ENCODE measurements at places on chromosomes 4 and X.

DNA sequence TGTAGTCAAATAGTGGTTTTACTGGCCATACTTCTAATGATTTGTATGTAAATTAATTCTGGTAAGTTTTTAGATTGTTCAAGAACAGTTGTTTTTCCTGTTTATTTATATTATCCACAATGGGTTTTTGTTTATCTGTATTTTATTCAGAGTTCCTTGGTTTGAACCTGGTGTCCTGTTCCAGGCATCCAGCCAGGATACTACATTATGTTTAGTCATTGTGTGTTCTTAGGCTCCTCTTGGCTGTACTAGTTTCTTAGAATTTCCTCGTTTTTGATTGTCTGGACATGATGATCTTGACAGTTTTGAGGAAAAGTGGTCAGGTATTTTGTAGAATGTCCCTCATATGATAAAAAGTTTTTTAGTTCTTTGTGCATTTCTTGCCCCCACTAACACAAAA, 7.8 kb downstream of the TIGD2 start:
- no peak for DNase-seq

- DNase-seq: no peak
Measured at GRCh38 chr4:159512348-159512747, 409.5 kb downstream of the RAPGEF2 start.

DNA sequence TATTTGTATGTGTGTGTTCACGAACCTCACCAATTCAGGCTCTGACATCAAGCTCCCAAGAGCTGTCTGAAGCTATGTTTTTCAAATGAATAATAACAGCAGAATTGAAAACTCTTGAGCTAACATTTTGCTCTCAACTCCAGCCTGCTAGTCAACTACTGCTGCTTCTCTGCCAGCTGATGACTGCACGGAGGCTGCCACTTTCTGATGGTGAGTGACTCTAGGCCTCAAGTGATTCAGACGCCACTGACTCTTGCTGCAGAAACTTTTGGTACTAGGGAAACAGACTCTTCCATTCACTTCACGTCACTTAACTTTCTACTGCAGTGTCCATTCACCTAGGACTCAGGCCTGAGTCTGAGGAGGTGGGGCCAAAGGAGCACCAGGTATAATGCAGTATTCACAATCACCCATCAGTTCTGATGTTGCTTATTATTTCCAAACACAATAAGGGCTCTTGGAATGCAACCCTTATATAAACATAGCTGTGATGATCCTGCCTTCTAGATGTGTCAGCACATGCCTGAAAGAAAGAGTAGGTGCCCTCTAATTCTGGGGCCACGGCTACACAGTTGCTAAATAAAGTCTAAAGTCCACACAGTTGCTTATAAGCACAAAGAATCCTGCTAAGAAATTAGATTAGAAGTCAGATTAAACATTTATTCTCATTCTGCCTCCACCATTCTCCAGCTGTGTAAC, 16.0 kb downstream of the PRDM8 start:
- DNase-seq: no peak

- DNase-seq: no peak
Measured at GRCh38 chrX:39984191-39984956, 113.4 kb downstream of the BCOR start.

- no peak for DNase-seq
Measured at GRCh38 chrX:47596256-47596655, 14.0 kb downstream of the TIMP1 start.

- no peak for DNase-seq
Measured at GRCh38 chr4:10186228-10187214, 69.9 kb upstream of the WDR1 start.

- DNase-seq: no peak
Measured at GRCh38 chr4:3331511-3332394, 38.9 kb downstream of the RGS12 start.

GRCh38 chr4:130071746-130072145, 975.8 kb downstream of the C4orf33 start:
- no peak for DNase-seq

DNA sequence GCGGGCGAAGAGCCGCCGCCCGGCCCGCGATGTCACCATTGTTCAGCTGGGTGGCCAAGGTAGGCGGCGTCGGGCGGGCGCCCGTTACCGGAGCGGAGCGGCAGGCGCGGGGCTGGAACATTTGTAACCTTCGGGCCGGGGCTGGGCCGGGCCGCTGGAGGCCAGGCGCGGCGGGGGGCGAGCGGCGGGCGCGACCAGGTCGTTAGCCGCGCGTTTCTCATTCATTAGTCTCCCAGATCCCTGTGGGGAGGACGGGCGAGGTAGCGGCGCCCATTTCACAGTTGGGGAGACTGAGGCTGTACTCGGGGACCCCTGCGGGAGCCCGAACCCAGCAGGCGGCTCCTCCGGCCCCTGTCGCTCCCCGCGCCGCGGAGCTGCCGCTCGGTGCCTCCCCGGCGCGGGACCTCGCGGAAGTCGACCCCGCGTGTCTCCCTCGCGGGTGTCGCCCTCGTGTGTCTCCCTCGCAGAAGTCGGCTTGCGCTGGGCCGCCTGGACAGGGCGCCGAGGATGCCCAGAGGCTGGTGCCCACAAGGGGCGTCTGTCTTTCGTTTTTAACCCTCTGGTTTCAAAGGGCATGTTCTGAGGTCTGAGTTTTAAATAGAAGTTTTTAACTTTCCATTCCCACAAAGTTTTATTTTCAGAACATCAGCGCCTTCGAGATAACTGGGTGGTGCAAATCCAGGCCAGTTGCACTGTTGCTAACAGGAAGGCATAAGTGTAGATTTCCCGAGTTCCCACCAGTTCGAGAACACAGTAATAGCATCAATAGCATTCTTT, 17.5 kb downstream of the PTTG2 start:
- DNase-seq: no peak
